GM23248 (cell line): ENCODE measurements at places on chromosomes 13 and 19. TPM values are rescaled to one million over a fixed set of nuclear protein-coding genes. Genes with fewer than 3 reads are reported as not detected.

CTXN1 gene
- 3.5 and 9.0 TPM in 2 replicates for total RNA-seq

CADM4 gene
- 1.0 and 1.7 TPM in 2 replicates for total RNA-seq

ZNF177 gene
- 1.8 and 3.2 TPM in 2 replicates for total RNA-seq

TMEM59L gene
- total RNA-seq = 0.13 and 0.97 TPM in 2 replicates

GRCh38 chr13:95217920-95218830 lies 83.1 kb downstream of the ABCC4 start:
- H3K27me3 ChIP-seq = no peaks in the 10 kb centered on the region
- H3K36me3 ChIP-seq = no peaks in the 10 kb centered on the region
- no peak overlapping the region for H3K27ac ChIP-seq
- H3K4me1 ChIP-seq = no peaks in the 10 kb centered on the region
- no peak for DNase-seq

DNA sequence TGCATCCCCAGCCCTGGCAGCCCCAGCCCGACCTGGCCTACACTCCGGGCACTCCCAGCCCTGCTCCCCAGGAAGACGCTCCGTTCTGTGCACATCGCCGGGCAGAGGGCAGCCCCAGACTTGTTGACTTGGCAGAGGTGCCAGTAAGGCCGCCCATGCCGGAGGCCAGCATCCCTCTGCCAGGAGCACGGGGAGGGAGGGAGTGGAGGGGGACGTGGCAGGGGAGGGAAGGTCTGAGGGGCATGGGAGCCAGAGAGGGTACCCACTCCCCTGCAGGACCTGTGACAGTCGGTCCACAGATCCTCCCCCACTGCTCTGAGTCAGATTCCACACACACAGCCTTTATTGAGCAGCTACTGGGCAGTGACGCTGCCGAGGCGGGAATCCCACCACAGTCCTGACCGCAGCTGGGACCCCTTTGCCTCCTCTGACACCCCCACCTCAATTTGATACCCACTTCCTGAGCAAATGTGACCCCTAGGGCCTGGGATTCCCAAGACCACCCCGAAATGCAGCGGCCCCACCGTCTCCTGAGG lies 1.9 kb upstream of the NKPD1 start:
- no peak overlapping the region for H3K27ac ChIP-seq
- H3K36me3 ChIP-seq = no peaks in the 10 kb centered on the region
- no peaks in the 10 kb centered on the region for H3K27me3 ChIP-seq
- peaks cover 4% of the 10 kb centered on the region for H3K4me1 ChIP-seq
- no peak for DNase-seq

- H3K36me3 ChIP-seq = no peaks in the 10 kb centered on the region
- H3K4me3 ChIP-seq = no peak overlapping the region
- no peak for DNase-seq
- H3K27ac ChIP-seq = no peak overlapping the region
These were observed 18.3 kb downstream of the KDM4B start for GRCh38 chr19:4987256-4987655.

GRCh38 chr19:31261019-31261602 lies 88.1 kb downstream of the TSHZ3 start:
- DNase-seq = no peak
- H3K4me3 ChIP-seq = no peak overlapping the region
- no peak overlapping the region for H3K27ac ChIP-seq
- no peaks in the 10 kb centered on the region for H3K36me3 ChIP-seq
- no peaks in the 10 kb centered on the region for H3K27me3 ChIP-seq

DNA sequence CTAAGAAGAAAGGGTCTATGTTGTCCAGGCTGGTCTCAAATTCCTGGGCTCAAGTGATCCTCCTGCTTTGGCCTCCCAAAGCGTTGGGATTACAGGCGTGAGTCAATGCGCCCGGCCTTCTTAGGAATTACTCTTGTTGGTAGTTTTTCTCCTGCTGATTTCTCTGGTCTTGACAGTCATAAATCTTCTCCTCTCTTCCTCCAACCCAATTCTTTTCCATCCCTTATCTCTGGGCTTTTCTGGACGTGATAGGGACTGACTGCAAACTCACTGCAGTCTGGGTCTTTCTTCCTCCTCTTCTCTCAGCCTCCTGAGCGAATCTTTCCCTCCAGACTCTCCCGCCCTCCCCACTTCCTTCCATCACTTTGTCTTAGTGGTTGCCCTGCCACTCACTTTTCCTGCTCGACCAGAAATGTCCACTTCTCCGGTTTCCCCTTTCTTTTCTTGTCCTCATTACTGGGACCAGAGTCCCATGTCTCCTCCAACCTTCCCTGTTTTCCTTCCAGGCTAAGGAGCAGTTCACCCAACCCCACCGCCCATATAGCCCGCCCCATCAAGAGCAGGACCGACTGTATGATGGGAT lies 21.9 kb upstream of the TIMM44 start:
- H3K4me1 ChIP-seq = no peaks in the 10 kb centered on the region
- no peak for DNase-seq
- no peak overlapping the region for H3K4me3 ChIP-seq
- H3K36me3 ChIP-seq = peaks cover 12% of the 10 kb centered on the region; the same call in 1 of the 2 replicates
- H3K27ac ChIP-seq = no peak overlapping the region
- H3K27me3 ChIP-seq = no peaks in the 10 kb centered on the region

DNA sequence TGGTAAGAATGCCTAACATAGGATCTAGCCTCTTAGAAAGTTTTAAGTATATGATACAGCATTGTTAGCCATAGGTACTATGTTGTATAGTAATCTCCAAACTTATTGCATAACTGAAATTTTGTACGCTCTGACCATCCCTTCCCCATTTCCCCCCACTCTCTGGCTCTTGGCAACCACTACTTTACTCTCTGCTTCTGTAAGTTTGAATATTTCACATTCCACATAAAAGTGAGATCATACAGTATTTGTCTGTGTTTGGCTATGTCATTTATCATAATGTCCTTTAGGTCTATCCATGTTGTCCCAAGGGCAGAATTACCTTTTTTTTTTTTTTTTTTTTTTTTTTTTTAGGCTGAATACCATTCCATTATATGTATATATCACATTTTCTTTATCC lies 396.9 kb downstream of the DLEU7 start:
- no peaks in the 10 kb centered on the region for H3K4me1 ChIP-seq
- H3K27ac ChIP-seq = no peak overlapping the region
- no peak overlapping the region for H3K4me3 ChIP-seq
- no peaks in the 10 kb centered on the region for H3K27me3 ChIP-seq

- H3K27me3 ChIP-seq = no peaks in the 10 kb centered on the region
- no peak overlapping the region for H3K27ac ChIP-seq
- no peak overlapping the region for H3K4me3 ChIP-seq
- no peaks in the 10 kb centered on the region for H3K36me3 ChIP-seq
- DNase-seq = no peak
These were observed 14.7 kb downstream of the MAG start for GRCh38 chr19:35306473-35307246.

DNA sequence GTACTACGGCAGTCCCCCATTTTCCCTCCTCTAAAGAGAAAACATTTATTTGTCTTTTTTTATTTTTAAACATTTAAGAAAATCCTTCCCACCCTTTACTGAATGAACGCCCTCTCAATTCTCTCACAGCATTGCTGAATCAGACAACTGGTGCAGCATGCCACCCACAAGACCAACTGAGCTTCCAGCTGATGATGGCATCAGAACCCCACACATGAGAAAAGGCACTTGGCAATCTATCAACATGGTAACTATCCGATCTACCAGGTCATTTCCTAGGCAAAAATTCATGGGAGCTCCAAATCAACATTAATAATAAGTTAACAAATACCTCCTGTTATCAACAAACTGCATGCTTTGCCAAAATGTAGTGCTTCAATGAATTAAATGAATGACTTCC lies 43.1 kb downstream of the LHFPL6 start:
- DNase-seq = no peak
- H3K27ac ChIP-seq = no peak overlapping the region
- no peaks in the 10 kb centered on the region for H3K36me3 ChIP-seq
- no peak overlapping the region for H3K4me3 ChIP-seq
- peaks cover 27% of the 10 kb centered on the region for H3K4me1 ChIP-seq
- no peaks in the 10 kb centered on the region for H3K27me3 ChIP-seq

DNA sequence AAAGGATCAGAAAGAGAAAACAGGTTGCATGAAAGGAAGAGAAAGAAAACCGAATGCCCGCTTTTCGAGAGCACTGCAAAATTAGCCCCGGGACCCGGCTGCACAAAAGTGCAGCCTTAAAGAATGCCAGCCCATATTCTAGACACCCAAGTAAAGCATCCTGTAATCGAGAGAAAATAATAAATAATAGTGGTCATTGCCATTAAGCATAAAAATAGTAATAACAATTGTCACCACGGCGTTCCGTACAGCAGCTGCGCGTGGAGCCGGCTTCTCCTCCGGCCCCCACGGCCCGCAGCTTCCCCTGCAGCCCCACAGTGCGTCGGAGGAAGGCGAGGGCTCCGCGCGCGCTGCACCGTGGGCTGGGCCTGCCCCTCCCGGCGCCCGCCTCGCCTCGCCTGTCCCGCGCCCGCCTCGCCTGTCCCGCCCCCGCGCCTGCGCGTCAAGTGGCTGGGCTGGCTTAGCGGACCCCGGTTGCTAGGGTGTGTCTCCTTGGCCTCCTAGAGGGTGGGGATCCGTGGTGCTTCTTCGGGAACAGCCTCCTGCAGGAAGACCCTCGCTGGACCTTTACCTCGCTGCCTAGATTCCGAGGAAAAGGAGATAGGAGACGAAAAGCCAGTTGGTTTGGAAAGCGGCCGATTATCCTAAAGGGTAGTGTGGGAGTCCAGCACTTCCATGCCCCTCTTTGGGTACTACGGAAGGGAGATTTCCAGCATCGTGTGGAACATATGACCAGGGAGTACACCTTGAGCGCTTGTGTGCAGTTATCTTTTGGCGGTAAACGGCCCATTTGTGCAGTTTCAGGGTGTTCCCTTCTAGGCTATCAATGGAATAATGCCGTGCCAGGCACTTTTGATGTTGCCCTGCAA lies at the start of gene LRRC63:
TSS of gene LRRC63 (plus strand) at position 446 of the 869 bp plus-strand sequence. CDS start 1,107 bp downstream, outside the sequence.
- H3K4me3 ChIP-seq = peak within 1 kb of the TSS; percentile 66
- no peak within 1 kb of the TSS for H3K27ac ChIP-seq
- H3K27me3 ChIP-seq = peaks cover 41% of the 10 kb centered on the region

- peak; percentile 9 for DNase-seq
- no peak overlapping the region for H3K27ac ChIP-seq
- no peaks in the 10 kb centered on the region for H3K36me3 ChIP-seq
- H3K4me3 ChIP-seq = no peak overlapping the region
- H3K4me1 ChIP-seq = no peaks in the 10 kb centered on the region
These were observed 721 bp downstream of the TNFSF11 start for GRCh38 chr13:42574435-42575311.

GRCh38 chr13:102273111-102273510 lies 128.7 kb downstream of the FGF14 start:
- no peaks in the 10 kb centered on the region for H3K4me1 ChIP-seq
- H3K27ac ChIP-seq = no peak overlapping the region
- no peaks in the 10 kb centered on the region for H3K27me3 ChIP-seq
- DNase-seq = no peak
- H3K36me3 ChIP-seq = no peaks in the 10 kb centered on the region

- no peaks in the 10 kb centered on the region for H3K36me3 ChIP-seq
- no peak for DNase-seq
- H3K4me3 ChIP-seq = no peak overlapping the region
- peaks cover 17% of the 10 kb centered on the region for H3K27me3 ChIP-seq
- H3K4me1 ChIP-seq = no peaks in the 10 kb centered on the region
These were observed 297.8 kb downstream of the ZNF536 start for GRCh38 chr19:30670011-30670329.

- DNase-seq = no peak
- H3K27ac ChIP-seq = no peak overlapping the region
- no peak overlapping the region for H3K4me3 ChIP-seq
These were observed 82.4 kb upstream of the STARD13 start for GRCh38 chr13:33367926-33368325.

DNA sequence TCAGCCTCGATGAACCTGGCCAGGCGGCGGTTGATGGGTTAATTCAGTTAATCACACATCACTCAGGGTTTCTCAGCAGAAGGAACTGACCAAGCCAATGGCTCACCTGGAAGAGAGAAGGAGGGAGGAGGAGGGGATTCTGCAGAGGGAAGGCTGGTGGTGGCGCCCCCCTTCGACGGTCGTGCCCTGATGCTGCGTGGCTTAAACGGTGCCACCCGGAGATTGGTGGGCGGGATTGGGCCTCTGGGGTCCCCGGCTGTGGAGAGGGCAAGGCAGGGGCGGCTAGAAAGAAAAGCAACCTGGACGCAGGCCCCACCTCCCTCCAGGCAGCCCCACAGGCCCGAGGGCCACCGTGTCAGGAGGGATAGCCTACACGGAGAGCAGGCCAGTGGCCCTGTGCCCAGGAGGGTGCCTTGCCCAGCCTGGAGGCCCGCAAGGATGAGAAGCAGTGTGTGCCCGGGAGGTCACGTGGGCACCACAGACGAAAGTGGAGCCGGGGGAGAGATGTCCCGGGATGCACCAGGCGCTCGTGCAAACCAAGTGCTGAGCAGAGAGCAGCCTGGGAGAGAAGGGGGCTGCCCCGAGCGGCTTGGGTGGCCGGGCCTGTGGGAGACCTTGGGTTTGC lies 16.0 kb downstream of the CSNK1G2 start:
- H3K4me1 ChIP-seq = no peaks in the 10 kb centered on the region
- H3K27me3 ChIP-seq = no peaks in the 10 kb centered on the region
- H3K4me3 ChIP-seq = no peak overlapping the region
- no peaks in the 10 kb centered on the region for H3K36me3 ChIP-seq
- no peak overlapping the region for H3K27ac ChIP-seq
- no peak for DNase-seq

DNA sequence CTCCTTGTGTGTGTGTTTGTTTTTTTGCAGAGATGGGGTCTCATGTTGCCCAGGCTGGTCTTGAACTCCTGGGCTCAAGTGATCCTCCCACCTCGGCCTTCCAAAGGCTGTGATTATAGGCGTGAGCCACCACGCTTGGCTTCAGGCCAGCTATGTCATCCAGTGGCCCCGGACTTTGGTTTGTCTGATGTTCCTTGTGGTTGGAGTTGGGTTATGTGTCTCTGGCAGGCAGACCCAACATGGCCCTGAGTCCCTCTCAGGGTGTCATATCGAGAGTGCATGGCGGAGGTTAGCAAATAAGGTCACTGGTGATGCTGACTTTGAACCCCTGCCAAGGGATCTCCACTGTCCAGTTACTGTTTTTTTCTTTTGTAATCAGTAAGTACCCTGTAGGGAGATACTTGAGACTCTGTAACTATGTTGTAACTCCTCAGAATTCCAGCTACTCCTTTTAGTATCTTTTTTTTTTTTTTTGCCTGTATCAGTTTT lies 37.3 kb downstream of the SMARCA4 start:
- H3K4me3 ChIP-seq = no peak overlapping the region
- H3K4me1 ChIP-seq = no peaks in the 10 kb centered on the region
- no peak overlapping the region for H3K27ac ChIP-seq
- H3K27me3 ChIP-seq = no peaks in the 10 kb centered on the region
- peaks cover 27% of the 10 kb centered on the region for H3K36me3 ChIP-seq

GRCh38 chr19:53196777-53197396 lies 3.7 kb upstream of the ZNF665 start:
- peaks cover under 1% of the 10 kb centered on the region; the same call in 1 of the 2 replicates for H3K36me3 ChIP-seq
- peak overlapping the region; percentile 69 for H3K27ac ChIP-seq
- no peaks in the 10 kb centered on the region for H3K4me1 ChIP-seq
- DNase-seq = peak; percentile 98
- no peaks in the 10 kb centered on the region for H3K27me3 ChIP-seq

DNA sequence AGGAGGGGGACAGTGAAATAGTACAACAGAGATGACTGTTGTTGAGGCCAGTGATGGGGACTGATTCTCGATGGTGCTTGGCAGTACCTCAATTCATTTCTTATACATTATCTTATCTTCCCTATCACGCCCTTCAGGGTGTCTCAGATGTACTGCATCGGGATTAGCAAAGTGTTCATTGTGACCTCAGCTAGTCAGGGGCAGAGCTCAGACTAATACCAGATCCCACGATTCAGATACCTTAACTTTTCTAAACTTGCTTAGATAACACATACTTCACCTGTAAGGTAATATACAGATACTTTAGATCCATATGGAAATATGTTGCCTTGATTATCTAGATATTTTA lies 720.6 kb downstream of the EFNB2 start:
- no peak overlapping the region for H3K4me3 ChIP-seq
- no peak for DNase-seq
- no peak overlapping the region for H3K27ac ChIP-seq
- H3K4me1 ChIP-seq = no peaks in the 10 kb centered on the region
